MCF 10A (cell line): ENCODE measurements at places on chromosomes 12 and 14. TPM values are rescaled to one million over a fixed set of nuclear protein-coding genes. Genes with fewer than 3 reads are reported as not detected.

Gene TRIP11
- total RNA-seq: 65.8 and 73.6 TPM in 2 replicates

GRCh38 chr14:104114421-104115130, 23.8 kb upstream of the KIF26A start:
- no peaks in the 10 kb centered on the region for H3K27me3 ChIP-seq
- no peaks in the 10 kb centered on the region for H3K36me3 ChIP-seq
- no peak overlapping the region for H3K4me3 ChIP-seq
- DNase-seq: no peak

GRCh38 chr14:54338696-54339317, 58.0 kb upstream of the CDKN3 start:
- no peak overlapping the region for H3K4me3 ChIP-seq
- DNase-seq: peak; percentile 67
- H3K27ac ChIP-seq: no peak overlapping the region
- no peaks in the 10 kb centered on the region for H3K36me3 ChIP-seq
- no peaks in the 10 kb centered on the region for H3K27me3 ChIP-seq

DNA sequence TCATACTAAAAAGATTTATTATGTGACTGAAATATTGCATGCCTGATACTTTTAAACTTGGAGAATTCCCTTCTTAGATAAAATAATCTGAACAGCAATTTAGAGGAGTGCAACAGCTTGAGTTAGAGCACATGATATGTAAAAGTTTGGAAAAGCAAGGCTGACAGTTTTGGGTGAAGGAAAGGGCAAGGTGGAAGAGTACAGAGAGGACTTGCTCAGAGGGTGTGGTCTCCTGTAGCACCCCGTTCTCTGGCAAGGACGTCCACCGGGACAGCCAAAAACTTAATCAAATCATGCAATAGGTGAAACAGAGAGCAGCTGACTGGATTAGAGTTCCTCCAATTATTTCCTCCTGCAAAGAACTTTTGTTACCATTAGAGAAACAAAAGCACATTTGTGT, 65.2 kb upstream of the PDZRN4 start:
- no peaks in the 10 kb centered on the region for H3K4me1 ChIP-seq
- H3K27ac ChIP-seq: no peak overlapping the region
- no peak for DNase-seq
- no peak overlapping the region for H3K4me3 ChIP-seq
- no peaks in the 10 kb centered on the region for H3K36me3 ChIP-seq

DNA sequence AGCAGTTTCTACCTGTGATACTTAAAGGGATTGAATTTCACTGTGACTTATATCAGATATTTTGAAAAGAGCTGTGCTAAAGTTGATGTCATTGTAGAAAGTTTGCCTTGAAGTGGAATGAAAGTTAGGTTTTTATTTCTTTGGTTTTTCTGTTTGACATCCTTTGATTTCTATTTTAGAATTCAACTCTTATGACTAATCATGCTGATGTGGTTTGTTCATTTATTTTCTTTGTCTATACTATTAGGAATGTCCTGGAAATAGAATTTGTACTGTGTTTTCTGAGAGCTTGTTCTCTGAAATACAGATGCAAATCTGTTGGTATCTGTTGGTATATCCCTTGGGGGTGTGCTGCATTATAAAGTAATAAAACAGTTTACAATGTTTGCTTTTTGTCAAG, 3.3 kb downstream of the CNOT2 start:
- DNase-seq: no peak
- peak overlapping the region; percentile 80 for H3K27ac ChIP-seq
- peaks cover 45% of the 10 kb centered on the region for H3K4me1 ChIP-seq
- H3K36me3 ChIP-seq: peaks cover 19% of the 10 kb centered on the region
- H3K4me3 ChIP-seq: peak overlapping the region; percentile 31

DNA sequence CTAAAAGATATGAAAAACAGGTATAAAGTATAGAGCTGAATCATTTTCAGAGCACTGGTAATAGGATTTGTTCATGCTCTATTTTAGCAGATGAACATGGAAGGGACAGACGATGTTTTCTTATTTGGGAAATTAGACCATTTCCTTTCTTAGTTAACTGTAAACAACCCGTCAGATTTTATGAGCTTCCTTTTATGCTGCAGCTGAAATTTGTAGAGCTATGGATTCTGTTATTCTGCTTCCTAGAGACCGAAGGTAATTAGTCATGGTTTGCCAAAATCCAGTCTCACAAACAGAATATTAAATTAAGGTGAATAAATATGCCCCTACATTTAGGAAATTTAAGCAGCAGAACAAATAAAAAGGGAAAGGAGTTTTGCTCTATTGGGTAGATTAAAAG, 180.2 kb upstream of the SYT1 start:
- no peak for DNase-seq
- no peaks in the 10 kb centered on the region for H3K27me3 ChIP-seq
- H3K4me1 ChIP-seq: no peaks in the 10 kb centered on the region
- no peaks in the 10 kb centered on the region for H3K36me3 ChIP-seq
- H3K4me3 ChIP-seq: no peak overlapping the region

GRCh38 chr14:80771201-80771600, 170.3 kb downstream of the CEP128 start:
- no peaks in the 10 kb centered on the region for H3K27me3 ChIP-seq
- H3K36me3 ChIP-seq: no peaks in the 10 kb centered on the region
- peaks cover 5% of the 10 kb centered on the region for H3K4me1 ChIP-seq
- no peak overlapping the region for H3K4me3 ChIP-seq
- H3K27ac ChIP-seq: no peak overlapping the region

GRCh38 chr14:26525085-26525484, 72.7 kb downstream of the NOVA1 start:
- no peak overlapping the region for H3K27ac ChIP-seq
- DNase-seq: no peak
- H3K36me3 ChIP-seq: no peaks in the 10 kb centered on the region
- H3K4me3 ChIP-seq: no peak overlapping the region
- no peaks in the 10 kb centered on the region for H3K4me1 ChIP-seq
- H3K27me3 ChIP-seq: no peaks in the 10 kb centered on the region
